NCI-H460 (cell line): ENCODE measurements at places on chromosomes 6 and 20. TPM values are rescaled to one million over a fixed set of nuclear protein-coding genes. Genes with fewer than 3 reads are reported as not detected.

DNA sequence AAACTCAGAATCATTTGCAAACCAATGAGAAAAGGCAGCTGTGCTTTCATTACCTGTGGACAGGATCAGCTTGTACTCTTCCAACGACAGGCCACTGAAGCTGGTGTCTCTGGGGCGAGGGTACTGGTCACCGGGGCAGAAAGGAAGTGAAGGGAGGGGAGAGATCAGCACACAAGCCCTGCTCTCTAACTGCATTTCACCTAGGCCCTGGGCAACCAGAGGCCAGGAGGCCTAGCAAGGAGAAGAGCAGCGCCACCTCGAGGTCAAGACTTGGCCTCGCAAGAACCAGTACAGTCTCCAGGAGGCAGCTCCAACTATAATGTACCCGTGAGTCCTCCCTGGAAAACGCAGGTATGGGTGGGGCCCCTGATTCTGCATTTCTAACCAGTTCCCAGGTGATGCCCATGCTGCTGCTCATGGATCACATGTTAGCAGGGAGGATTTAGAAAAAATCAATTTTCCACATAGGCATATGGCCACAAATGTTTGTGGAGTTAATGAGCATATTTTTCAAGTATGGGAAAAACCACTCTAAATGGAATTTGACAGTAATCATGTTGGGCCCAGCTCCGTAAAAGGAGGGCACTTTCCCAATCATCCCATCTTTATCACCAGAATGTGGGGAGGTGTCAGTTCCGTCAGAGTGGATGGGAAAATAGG is 11.0 kb downstream of the UQCC2 start:
- DNase-seq = peak; percentile 75

DNA sequence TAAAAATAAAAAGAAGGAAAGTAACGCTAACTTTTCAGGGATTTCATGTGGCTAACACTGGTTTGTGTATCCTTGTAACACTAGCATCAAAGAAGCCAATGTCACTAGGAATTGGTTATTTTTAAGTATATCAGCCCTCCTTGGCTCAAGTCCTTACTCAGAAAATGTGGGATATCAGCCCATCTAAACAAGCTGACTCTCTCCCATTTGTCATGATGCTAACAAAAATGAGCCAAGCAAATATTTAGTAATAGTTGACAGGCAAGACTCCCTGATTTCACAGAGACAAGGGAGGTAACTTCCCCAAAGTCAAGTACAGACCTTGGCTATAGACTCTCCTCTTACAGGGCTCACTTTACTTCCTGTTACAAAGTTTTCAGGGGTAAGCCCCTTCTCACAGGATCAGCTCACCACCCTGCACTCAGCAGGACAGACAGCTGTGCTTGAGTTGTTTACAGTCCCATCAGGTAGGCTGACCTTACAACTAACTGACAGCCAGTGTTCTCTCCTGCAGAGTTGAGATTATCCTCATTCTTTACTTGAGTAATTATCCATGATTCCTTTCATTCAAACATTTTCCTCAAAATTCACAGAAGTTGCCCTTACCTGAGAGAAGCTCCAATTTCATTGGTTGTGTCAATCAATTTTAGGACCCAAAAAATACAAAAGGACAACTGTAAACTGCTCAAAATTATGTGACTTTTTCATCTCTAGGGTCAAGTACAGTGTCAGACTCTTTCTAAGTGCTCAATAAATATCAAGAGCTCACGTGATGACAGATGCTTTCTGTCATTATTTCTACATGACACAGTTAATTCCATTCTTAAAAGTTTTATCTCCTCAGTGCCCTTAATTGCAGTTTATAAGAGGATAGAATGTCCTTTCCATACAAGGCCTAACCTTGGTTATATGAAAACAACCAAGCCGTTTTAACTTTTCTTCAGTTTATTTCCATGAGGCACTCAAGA is 38.1 kb upstream of the BMP5 start:
- DNase-seq = no peak

GRCh38 chr6:137927777-137928218 is 60.7 kb downstream of the TNFAIP3 start:
- DNase-seq = no peak

DNA sequence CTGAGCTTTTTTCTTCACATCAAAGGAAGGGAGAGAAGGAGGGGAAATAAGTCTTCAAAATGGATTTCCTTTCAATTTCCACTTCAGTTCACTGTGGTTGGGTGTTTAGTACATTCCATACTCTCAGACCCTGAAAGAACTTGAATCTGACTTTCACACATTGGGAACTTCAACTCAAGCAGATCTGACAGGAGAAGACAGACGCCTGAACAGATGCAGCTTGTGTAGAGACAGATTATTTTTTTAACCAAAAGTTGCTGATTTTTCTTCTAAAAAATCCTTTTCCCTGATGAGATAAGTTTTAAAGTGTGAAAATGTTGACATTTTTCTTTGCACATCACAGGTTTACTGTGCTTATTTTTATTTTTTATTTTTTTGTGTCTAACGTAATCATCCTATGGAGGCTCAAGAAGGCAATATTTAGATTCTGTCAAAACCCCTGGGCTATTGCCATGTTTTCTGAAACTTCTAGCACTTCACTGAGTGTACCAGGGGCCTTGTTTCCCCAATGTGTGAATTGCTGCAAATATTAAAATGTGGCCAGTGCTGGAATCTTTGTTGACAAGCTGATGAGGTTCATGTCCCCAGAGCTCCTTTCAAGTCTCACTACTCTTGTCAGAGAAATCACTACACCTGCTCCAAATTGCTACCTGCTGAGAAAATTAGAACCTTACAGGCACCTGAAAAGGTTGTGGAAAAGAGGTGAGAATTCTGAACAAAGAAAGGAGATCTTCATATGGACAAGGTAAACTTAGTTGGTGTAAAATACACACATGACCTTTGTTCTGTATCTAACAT is 214.8 kb upstream of the BTBD3 start:
- no peak for DNase-seq

DNA sequence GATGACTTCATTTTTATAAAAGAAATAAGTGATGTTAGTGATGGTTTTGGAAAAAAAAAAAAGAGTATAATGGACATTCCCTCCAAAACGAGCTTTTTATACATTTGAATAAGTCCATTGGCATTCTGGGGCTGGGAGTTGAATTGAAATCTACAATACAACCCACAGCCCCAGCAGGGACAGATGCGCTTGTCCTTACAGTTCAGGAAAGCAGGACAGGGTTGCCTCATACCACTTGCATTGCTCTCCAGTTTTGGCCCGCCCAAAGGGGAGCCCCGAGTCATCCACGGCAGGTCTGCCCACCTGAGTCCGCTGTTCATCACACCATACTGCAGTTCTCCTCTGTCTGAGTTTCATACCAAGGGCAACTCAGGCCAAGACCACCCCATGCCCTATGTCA is 46.2 kb downstream of the VAPB start:
- no peak for DNase-seq

- DNase-seq = no peak
Observed at GRCh38 chr6:39899554-39900295, 34.5 kb downstream of the MOCS1 start.

- no peak for DNase-seq
Observed at GRCh38 chr6:39333644-39334438, 11.3 kb upstream of the KCNK16 start.

DNA sequence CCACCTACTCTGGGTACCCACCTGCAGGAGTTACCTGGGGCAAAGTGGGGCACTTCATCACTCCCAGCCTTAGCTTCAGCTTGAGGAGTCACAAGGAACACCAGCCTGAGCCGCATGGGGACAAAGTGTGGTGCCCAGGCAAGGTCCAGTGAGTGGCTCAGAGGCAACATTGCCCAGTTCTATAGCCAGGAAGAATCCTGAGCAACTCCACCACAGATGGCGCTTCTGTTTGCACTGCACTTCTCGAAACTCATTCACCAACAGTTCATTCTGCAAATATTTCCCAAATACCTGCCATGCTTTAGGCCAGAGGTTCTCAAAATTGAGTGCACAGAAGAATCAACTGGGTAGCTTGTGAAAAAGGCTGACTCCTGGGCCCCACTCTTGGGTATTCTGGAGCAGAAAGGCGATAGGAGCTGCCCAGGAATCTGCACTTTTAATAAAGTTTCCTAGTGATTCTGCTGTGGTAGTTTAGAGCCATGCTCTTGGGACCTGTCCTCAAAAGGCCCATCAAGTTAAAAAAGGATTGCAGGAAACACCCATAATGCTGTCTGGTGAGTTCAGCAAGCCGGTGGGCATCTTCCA is 83.1 kb downstream of the VEGFA start:
- no peak for DNase-seq

DNA sequence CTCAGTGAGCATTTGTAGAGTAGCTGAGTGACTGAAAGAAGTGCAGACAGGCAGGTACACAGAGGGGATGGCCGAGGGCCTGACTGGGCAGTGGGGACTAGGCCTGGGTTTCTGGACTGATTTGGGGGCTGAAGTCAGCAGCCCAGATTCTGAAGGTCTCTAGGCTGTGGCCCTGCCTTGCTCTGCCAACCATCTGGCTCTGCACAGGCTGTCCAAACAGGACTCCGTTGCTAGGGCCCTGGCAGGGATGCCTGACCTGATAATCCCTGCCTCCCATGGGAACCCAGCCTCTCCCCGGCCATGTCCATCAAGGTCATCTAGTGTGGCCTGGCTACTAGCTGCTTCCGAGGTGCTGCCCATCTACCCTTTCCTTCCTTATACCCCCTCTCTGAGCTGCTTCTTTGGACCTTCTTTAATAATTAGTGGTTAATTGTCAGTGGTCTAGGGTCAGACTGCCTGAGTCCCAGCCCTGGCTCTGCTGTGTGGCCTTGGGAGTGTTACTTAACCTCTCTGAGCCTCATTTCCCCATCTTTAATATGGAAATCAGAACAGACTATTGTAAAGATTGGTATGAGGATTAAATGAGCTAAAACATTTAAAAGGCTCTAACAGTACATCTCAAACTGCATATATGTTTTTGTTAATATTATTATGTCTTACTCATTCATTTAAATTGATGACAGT is 137.9 kb downstream of the VEGFA start:
- no peak for DNase-seq

DNA sequence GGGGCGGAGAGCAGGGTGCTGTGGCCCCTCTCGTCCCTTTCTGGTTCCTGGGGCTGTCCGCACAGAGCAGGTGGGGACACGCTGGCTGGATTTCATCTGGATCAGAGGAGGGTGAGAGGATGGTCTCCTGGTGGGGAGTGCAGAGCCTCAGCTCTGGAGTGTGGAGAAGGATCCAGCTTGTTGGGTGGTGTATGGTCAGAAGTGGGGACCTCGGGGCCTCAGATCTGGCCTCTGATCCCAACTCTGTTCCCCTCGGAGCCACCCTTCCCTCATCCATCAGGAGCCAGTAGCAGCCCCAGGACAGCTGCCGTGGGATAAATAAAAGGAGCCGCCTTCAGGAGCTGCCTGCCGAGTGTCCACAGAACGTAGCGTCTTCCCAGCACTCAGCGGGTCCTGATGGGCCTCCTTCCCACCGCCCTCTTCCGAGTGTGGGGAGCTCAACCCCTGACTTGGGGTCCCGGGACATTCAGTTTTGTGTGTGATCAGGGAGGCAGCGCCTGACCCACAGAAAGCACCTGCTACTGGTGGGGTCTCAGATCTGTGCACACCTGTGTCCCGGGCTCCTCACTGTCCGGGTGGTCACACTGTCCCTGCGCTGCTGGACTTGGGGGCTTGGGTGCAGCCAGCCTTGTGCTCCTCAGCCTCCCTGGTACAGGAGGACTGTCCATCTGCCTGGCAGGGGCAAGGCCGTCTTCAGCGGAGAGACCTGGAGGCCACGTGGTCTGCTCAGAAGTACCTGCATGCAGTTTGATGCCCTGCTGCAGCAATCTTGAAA is 25.4 kb upstream of the BHLHE23 start:
- DNase-seq = no peak

DNA sequence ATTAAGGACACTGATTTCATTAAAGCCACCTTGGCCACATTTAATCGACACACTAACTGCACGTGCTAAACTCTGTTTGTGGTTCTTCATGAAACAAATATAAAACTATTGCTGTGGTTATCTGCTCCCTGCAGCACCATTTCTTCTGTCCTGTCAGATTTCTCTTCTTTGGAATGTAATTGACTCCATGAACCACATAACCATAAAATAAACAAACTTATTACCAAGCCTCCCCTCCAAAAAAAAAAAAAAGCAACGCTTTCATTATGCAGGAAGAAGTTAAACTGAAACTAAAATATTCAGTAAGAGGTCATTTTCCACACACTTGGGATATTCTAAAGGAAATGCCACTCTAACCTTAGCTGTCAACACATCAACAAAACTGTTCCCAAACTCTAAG is 319.1 kb upstream of the NT5E start:
- DNase-seq = no peak

GRCh38 chr20:62580052-62580451 is 62.3 kb upstream of the SLCO4A1 start:
- no peak for DNase-seq

GRCh38 chr20:57622579-57623381 is 2.6 kb upstream of the ZBP1 start:
- peak; percentile 30 for DNase-seq

- DNase-seq = peak; percentile 58
Observed at GRCh38 chr6:149934249-149935156, 7.3 kb upstream of the ULBP2 start.

DNA sequence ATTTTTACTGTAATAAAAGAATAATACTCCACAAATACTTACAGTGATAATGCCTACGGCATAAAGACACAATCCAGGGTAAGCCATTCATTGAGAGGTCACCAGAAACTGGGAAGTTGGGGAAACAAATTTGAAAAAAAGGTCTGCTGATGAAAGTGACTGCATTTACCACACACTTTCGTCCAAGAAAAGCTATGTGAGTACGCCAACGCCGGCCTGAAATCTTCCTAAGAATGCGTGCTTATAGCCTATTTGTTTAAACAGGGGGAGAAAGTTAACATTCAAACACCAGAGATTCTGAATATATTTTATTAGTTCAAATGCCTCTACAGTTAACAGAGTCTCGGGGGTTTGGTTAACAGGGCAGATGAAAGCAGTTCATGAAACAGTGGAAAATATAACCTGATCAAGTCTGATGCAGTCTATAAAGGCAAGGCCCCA is 657 bp upstream of the LTV1 start:
- no peak for DNase-seq

GRCh38 chr20:51139891-51140290 is 117.0 kb upstream of the KCNG1 start:
- no peak for DNase-seq

GRCh38 chr20:15061955-15062354 is 724.5 kb upstream of the FLRT3 start:
- no peak for DNase-seq

- DNase-seq = no peak
Observed at GRCh38 chr6:146601352-146601751, 2.6 kb downstream of the ADGB start.

The DYNLT2 gene
- 1.2 and 1.3 TPM in 2 replicates for total RNA-seq

The CALHM6 gene
- total RNA-seq = 0.45 TPM in 1 of 2 replicates, not detected in the other

The LIN28B gene
- total RNA-seq = not detected in 2 replicates

The SPATS1 gene
- not detected in 2 replicates for total RNA-seq

The GSTA2 gene
- total RNA-seq = not detected in 2 replicates

The CYP24A1 gene
- 0.12 and 0.20 TPM in 2 replicates for total RNA-seq

The VSTM2L gene
- not detected in 2 replicates for total RNA-seq

The TRIM10 gene
- total RNA-seq = not detected in 2 replicates

The GHRH gene
- not detected in 2 replicates for total RNA-seq

The MMS22L gene
- total RNA-seq = 13.4 and 13.9 TPM in 2 replicates

The CUL7 gene
- total RNA-seq = 7.0 and 8.2 TPM in 2 replicates

The LY6G6C gene
- total RNA-seq = not detected in 2 replicates

The BHLHE23 gene
- total RNA-seq = not detected in 2 replicates

The CCR6 gene
- not detected in 2 replicates for total RNA-seq

The TMC2 gene
- total RNA-seq = not detected in 2 replicates
